Skin of body (tissue), 3 donors: ENCODE measurements at places on chromosomes 5 and 9.

- DNase-seq, result no peak
Observed at GRCh38 chr9:104984948-104985347, 57.0 kb upstream of the ABCA1 start.

DNA sequence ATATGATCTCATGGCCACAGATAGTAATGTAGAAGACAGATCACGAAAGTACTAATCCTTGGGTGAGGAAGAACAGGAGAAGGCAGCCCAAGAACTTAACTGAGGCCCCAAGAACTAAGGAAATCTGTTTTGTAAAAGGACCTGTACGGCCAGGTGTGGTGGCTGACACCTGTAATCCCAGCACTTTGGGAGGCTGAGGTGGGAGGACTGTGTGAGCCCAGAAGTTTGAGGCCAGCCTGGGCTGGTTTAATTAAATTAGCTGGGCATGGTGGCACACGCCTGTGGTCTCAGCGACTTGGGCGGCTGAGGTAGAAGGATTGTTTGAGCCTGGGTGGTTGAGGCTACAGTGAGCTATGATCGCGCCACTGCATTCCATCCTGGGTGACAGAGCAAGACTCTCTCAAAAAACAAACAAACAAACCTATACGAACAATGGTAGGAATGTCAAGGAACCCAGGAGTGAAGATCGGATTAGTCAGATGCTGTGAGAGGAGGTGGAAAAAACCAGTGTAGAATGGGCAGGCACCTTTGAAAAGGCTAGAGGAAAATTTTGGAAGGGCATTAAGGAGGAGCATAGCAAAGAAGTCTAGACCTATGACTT, 283.8 kb upstream of the DMRT1 start:
- no peak for DNase-seq

DNA sequence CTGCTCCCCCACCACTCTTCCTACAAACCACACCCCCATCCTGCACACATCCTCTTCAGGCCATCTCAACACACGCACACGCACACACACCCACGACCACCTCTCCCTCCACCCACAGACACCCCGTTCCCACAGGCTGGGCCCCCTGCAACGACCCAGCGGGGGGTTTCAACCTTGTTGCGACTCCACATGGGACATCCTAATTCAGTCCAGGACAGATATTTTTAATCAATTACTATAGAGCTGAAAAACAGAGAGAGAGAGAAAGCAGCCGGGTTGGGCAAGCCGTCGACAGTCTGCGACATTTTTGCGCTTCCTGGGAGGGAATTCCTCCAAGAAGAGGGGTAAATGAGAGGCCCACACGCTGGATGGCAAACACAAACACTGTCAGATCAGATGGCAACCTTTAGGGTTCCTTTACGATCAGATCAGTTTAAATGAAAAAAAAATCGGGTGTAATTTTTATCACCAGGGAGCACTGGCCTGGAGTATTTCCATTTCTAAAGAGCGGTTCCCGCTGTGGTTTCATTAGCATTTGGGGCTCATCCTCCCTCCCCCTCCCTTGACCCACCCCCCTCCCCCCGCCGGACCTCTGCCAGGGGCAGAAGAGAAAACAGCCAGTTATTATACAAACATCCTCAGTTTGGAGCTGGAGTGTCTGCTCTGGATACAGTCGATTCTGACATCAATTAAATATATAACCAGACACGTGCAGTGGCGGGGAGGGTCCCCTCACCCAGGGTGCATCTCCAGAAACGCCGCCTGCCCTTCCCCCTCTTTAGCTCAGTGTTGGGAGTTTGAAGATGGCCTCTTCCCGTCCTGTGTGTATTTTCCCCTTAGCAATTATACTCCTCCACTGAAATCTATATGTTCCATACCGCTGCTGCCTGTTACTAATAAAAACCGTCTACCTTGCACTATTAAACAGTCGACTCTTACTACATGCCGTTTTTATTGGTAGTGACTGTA, 2.3 kb upstream of the IRX2 start:
- DNase-seq, result peak; percentile 25

DNA sequence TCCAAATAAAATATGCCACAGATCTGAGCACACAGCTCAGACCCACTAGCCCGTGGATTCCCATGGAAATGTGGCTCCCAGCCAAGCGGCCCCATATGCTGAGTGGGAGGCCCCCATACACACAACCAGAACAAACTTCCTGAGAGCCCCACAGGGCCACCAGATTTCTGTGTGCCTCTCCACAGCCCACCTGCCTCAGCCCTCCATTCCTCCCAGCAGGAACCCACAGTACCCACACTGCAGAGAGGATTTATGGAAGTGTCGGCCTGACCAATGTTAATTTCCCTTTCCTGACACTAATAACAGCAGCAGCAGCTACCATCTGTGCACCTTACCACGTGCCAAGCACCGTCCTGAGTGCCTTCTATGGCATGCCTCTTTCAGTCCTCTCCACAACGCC, 99.3 kb upstream of the SPOCK1 start:
- no peak for DNase-seq

DNA sequence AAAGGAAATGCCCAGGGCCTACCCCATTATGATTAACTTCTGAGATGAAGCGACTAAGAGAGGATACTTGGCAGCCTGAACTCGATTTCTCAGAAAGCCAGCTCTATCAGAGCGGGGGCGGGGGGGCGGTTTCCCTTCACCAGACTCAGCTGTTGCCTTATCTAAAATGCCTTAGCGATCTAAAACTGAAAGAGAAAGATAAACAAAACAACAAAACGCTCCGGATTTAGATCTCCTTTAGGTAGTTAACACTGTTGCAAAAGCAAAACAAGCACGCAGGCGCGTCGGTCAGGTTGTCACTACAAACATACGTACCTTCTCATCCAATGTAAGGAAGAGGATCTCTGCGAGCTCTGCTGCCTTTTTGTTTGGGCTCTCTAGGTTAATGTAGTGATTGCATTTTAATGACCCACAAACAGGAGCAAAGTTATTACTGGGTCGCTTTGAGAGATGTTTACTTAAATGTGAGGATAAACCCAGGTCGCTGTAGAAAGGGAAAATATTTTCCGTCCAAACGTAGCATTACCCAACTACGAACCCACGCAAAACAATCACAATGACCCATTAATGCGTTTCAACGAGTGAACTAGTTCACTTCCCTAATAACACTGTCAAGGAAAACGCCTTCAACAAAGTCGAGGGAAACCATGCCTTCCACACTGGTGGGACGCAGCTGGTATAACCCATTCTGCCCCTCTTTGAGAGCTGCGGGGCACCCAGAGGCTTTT, 982 bp downstream of the EPB41L4A start:
- DNase-seq, result peak; percentile 17

DNA sequence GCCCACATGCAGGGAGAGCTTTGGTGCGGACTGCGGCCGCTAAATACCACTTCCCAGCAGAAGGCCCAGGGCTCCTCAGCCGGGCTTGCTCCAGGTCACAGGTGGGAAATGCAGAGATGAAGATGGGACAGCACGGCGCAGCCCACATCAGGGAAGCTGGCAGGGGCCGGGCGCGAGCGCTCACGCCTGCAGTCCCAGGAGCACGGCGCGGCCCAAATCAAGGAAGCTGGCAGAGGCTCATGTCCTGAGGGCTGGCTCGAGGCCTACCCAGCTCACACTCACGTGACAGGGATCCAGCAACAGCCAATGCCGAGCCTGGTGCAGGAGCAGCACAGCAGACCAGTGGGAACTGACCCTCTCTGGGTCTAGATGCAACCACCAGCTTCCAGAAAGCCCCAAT, 16.3 kb downstream of the LPCAT1 start:
- no peak for DNase-seq

DNA sequence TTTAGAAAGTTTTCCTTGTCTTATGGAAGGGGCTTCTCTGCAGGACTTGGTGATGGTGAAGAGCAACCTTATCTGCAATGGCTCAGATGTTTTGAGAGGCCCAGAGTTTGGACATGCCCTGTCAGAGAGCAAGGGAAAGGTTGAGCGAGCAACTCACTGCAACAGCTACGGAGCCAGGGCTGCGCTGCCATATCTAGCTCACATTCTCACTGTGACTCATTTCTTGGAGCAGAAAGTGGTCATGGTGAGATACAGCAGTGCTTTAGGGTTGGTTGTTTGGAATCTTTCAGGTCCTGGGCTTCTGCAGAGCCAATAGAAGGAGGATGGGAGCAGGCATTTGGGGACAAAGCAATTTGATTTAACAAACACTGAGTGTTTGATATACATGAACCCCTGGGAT, 12.3 kb downstream of the GLRA1 start:
- DNase-seq, result no peak

DNA sequence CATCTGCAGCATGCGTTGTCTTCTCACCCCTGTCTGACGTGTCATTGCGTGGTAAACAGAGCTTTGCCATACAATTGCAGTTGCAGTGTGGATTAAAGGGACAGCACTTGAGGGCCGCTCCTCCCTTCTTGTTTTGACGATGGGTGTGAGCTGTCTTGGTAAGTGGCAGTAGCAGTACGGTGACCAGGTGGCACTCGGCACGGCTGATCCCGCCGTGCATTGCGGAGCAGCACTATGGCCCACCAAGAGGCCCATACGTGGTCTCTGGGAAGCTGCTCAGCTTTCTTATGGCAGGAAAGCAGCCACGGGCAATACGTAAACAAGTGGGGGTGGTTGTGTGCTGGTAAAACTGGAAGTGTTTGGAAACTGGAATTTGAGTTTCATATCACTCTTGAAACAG, 25.1 kb downstream of the EHMT1 start:
- DNase-seq, result no peak

GRCh38 chr9:16433494-16433893, 437.0 kb downstream of the BNC2 start:
- DNase-seq, result no peak

DNA sequence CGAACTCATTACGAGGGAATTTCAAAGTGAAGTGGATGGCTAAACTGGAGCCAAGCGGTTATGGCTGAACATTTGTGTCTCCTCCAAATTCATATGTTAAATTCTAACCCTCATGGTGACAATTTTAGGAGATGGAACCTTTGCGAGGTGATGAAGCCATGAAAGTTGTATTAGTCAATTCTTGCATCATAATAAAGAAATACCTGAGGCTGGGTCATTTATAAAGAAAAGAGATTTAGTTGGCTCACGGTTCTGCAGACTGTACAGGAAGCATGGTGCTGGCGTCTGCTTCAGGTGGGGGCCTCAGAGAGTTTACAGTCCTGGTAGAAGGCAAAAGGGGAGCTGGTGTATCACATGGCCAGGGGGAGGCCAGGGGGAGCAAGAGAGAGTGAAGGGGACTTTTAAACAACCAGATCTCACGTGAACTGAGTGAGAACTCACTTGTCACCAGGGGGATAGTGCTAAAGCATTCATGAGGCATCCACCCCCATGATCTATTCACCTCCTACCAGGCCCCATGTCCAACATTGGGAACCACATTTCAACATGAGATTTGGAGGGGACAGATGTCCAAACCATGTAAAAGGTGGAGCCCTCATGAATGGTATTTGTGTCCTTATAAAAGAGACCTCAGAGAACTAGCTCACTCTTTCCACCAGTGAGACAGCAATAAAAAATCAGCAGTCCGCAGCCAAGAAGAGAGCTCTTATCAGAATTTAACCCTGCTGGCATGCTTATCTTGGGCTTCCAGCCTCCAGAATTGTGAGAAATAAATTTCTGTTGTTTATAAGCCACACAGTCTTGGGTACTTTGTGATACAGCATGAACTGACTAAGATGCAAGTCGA, 143.4 kb downstream of the MTRR start:
- no peak for DNase-seq

- DNase-seq, result no peak
Observed at GRCh38 chr5:172841256-172841655, 7.2 kb downstream of the ERGIC1 start.

DNA sequence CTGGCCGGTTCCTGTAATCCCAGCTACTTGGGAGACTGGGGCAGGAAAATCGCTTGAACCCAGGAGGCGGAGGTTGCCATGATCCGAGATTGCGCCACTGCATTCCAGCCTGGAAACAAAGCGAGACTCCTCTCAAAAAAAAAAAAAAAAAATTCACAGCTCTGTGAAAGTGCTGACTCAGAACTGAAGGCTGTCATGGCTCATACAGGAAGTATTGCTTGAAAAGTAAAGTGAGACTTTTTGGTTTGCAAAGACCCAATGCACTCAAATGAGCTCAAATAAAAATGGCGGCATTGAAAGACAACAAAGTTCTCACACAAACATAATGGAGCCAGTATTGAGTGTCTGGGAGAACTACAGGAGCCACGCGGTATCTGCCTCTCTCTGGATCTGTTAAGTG, 202.1 kb downstream of the FBXL7 start:
- DNase-seq, result no peak

GRCh38 chr9:121738968-121739367, 87.5 kb downstream of the DAB2IP start:
- no peak for DNase-seq

DNA sequence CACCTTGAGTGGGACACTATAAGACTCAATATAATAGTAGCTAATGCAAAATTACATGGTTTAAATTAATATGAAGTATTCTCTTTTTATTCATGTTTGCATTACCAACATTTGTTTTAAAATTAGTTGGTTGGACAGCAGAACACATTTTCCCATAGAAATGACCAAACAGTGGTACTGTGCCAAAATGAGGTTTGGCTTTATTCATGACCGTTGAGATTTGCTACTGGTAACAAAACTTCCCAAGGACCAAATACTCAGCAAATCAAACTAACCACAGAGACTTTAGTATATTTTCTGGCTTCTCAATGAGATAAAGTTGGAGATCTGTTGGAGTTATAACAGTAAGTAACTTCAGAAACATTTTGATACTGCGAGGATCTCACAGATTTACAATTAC, 637.8 kb upstream of the MEF2C start:
- no peak for DNase-seq

DNA sequence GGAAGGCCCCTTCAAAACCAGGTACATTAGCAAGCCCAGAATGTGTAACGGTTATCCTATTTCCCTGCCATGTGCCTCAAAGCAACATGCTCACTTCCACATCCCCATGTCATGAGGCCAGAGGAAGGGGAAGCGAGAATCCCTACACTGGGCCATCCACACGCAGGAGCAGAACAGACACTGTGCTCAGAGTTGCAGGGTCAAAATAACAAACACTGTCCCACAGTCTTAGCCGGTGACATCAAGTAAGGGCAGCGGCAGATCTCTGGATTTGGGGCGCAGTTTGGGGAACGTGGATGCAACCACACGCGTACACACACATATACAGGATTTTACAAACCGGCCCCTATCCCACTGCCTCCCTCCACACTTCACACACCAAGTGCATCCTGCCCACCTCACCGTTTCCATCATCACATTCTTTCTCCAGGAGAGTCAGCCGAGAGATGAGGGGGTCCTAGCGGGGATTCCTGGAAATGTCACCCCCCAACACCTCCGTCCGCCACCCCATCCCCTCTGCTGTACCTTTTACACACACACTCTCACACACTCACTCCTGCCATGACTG, 776 bp downstream of the APBA1 start:
- no peak for DNase-seq

DNA sequence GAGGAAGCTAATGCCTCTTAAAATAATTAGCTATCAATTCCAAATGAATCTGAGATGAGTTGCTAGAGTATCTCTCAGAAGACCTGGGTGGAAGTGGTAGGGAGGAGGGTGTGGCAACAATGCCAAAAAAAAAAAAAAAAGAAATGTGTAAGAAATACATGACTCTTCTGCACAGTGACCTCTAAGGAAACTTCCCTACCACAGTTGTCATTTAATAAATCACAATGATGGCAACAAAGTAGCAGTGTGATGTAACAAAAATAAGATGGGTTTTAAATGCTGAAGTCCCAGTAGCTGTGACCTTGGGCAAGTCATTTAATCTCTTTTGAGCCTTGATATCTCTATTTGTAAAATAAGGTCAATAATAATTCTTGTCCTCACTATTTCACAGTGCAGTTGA, 7.2 kb downstream of the FOXD1 start:
- DNase-seq, result no peak
